ENCODE measurements at places on chromosomes 2 and 18. TPM values are rescaled to one million over a fixed set of nuclear protein-coding genes. Genes with fewer than 3 reads are reported as not detected.

The FAM124B gene
- 2.5 TPM for total RNA-seq

The GALNT3 gene
- total RNA-seq: 0.99 TPM

The ALPI gene
- not detected for total RNA-seq

The MEP1B gene
- total RNA-seq: not detected

The DPP10 gene
- total RNA-seq: not detected

The FBXO15 gene
- total RNA-seq: not detected

The RNF181 gene
- 91.3 TPM for total RNA-seq

The IL1R2 gene
- 2.7 TPM for total RNA-seq

The MC5R gene
- total RNA-seq: not detected

The ASPRV1 gene
- total RNA-seq: 1.8 TPM

The MYO7B gene
- total RNA-seq: 0.55 TPM

The MAP3K20 gene
- total RNA-seq: 366 TPM

The GPR75 gene
- total RNA-seq: 0.51 TPM

The HOXD4 gene
- total RNA-seq: 1.5 TPM

The NXPH2 gene
- not detected for total RNA-seq

The HOXD8 gene
- 3.4 TPM for total RNA-seq

The ADRA2B gene
- total RNA-seq: 2.9 TPM

The CCDC68 gene
- 1.6 TPM for total RNA-seq

The BOLL gene
- total RNA-seq: 4.3 TPM

The CFAP53 gene
- total RNA-seq: 1.6 TPM

The C2orf80 gene
- not detected for total RNA-seq

The RAPH1 gene
- 21.9 TPM for total RNA-seq

The PXDN gene
- total RNA-seq: 12.5 TPM

The DYNAP gene
- not detected for total RNA-seq

The CPO gene
- 0.63 TPM for total RNA-seq

The CNGA3 gene
- total RNA-seq: not detected
